NCI-H1105 (cell line): ENCODE measurements at places on chromosomes 1 and 21.

DNA sequence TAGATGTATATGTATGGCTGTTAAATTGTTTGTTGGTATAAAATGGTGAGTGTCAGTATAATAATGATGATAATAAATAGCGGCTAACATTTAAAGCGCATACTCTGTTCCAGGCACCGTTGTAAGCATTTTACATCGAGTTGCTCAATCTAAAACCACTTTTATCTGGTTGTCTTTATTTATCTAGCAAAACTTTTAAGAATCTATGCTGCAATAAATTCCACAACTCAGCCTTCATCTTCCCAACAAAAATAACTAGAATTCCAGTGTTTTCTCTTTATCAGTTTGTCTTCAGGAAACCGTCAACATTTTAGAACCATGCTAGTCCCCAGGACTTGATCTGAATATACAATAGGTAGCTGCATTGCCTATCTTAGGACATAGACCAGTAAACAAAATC lies 19.3 kb upstream of the SLC16A1 start:
- DNase-seq = no peak

- no peak for DNase-seq
Measured at GRCh38 chr1:12132078-12132477, 34.7 kb upstream of the TNFRSF1B start.

DNA sequence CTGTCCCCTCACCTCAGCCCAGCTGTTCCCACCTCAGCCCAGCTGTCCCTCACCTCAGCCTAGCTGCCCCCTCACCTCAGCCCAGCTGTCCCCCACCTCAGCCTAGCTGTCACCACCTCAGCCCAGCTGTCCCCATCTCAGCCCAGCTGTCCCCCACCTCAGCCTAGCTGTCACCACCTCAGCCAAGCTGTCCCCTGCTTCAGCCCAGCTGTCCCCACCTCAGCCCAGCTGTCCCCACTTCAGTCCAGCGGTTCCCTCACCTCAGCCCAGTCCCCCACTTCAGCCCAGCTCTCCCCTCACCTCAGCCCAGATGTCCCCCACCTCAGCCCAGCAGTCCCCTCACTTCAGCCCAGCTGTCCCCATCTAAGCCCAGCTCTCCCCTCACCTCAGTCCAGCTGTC lies 88.4 kb upstream of the CSF3R start:
- DNase-seq = no peak

- DNase-seq = no peak
Measured at GRCh38 chr1:185680453-185680852, 53.7 kb upstream of the HMCN1 start.

- DNase-seq = no peak
Measured at GRCh38 chr1:59481881-59482505, 185.1 kb downstream of the FGGY start.

- DNase-seq = no peak
Measured at GRCh38 chr1:176379626-176380339, 83.2 kb upstream of the PAPPA2 start.

DNA sequence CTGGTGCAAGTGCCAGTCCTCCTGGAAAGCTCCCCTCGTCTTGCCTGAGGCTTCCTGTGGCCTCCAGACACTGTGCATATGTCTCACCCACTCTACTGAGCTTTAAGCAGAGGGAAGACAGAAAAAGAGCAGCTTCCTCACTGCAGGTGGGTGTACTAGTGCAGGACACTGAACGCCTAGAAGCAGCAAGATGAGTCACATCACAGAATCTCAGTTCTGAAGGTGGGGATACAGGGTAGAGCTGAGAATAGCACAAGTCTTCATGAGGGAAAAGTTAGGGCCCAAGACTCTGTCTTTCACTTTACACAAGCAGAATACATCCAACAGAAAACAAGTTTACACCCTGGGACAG lies 37.4 kb downstream of the PCAT6 start:
- no peak for DNase-seq

DNA sequence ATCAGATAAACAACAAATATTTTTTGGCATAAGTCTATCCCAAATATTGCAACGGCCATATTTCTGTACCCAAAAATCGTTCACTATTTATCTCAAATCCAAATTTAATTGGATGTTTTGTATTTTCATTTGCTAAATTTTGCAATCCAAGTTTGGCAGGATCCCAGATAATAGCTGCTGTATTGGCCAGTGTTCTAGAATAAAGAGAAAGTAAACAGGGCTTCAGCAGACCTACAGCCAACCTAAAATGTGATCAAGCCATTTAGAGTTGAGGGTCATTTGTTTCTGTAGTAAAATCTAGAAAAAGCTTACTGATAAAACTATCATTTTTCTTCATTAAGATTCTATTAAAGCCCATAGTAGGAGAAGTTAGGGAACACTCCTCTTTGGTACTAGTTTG lies 506.6 kb upstream of the PTBP2 start:
- DNase-seq = no peak

DNA sequence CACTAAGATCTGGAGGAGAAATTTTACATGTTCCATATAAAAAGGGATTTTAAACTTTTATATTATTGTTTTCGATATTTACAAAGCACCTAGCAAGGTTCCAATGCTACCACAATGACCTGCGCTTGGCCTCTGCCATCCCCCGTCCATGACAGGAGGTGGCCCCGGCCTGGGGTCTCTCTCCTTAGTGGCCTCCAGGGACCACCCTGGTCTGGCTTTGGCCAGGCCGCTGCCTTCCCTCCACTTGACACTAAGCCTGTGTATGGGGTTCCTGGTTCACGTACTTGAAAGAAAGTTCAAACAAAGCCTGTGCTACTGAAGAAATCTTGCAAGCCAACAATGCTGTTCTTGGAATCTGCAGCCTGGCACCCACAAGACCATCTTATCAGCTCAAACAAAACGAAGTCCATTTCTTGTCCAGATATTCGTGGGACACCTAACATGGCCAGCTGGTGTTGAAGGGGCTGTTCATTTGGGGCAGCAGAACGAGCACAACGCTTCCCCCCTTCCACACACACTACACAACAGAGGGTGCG lies 12.8 kb downstream of the PRDM15 start:
- no peak for DNase-seq

- no peak for DNase-seq
Measured at GRCh38 chr1:243508303-243508713, 252.5 kb downstream of the SDCCAG8 start.

GRCh38 chr1:241902391-241903065 lies 54.5 kb downstream of the EXO1 start:
- no peak for DNase-seq

DNA sequence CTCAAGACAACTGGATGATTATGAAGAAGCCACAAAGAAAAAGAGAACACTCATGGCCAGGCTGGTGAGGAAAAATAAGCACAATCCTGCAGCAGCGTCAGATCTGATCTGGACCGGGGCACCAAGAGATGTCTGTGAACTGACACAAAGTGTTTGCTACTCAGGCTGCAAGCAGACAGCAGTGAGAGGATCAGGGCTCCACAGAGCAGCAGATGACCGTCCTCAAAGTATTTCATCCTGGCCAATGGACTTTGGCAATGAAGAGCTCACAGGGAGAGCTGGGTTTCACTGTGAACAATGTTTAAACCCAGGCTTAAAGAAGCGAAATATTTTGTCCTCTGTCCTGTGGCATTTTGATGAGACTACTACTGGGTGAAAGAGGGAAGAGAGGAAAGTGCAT lies 299.2 kb downstream of the GPATCH2 start:
- DNase-seq = no peak

GRCh38 chr1:42660907-42661500 lies 2.8 kb downstream of the PPIH start:
- no peak for DNase-seq

- no peak for DNase-seq
Measured at GRCh38 chr1:33434363-33434750, 3.5 kb upstream of the PHC2 start.

DNA sequence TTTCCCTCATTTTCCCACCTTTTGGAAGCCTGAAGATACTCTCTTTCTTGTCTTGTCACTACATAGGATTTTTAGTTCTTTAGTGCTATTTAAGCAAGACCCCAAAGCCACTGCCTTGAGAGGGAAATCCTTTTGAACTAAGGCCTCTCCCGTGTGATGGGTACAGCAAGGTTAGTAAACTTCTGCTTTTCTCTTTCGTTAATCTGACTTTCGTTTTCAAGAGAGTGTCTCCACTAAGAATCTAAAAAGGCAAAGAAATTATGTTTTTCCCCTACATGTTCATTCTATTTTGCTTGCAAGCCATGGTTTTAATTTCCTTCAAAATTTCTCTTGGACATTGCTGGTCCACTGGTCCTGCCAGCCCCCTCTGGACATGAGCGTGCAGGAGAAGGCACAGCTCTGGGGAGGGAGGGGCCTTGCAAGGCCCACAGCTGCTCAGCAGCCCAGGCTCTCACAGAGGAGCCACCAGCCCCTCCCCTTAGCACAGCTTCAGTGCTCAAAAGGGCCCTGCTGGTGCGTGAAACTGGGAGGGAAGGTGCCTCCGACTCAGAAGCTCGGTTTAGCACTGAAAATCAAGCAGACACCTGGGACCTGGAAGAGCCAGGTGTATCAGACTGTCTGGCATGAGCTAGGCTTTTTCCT lies 210.9 kb upstream of the GALNT2 start:
- no peak for DNase-seq

- no peak for DNase-seq
Measured at GRCh38 chr21:17343055-17343454, 169.8 kb upstream of the CXADR start.

DNA sequence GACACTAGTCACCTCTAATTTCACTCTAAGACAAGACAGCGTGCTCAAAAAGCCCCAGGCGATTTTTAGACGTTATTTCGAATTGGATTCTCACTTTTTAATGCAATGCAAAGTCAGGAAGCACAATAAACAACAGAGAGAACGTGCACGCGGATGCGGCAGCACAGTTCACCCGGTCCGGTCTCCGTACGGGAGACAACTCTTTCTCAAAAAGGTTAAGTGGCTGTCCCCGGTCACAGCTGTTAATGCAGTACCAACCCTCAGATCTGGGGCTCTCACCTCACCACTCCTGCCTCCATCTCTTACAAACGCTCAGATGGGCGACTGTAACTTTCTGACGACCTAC lies 1.2 kb downstream of the HP1BP3 start:
- DNase-seq = no peak

DNA sequence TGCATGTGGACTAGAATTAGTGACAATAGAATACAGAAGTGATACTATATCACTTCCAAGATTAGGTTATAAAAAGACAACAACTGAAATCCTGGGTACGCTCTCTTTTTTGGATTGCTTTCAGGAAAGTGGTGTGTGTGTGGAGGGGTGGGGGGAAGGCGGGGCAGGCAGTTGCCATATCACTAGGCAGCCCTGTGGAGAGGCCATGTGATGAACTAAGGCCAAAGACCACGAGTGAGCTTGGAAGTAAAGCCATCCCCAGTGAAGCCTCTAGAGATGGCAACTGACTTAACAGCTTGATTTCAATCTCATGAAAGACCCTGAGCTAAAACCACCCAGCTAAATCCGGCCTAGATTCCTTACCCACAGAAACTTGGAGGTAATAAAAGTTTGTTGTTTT lies 6.2 kb upstream of the ASPM start:
- DNase-seq = no peak

DNA sequence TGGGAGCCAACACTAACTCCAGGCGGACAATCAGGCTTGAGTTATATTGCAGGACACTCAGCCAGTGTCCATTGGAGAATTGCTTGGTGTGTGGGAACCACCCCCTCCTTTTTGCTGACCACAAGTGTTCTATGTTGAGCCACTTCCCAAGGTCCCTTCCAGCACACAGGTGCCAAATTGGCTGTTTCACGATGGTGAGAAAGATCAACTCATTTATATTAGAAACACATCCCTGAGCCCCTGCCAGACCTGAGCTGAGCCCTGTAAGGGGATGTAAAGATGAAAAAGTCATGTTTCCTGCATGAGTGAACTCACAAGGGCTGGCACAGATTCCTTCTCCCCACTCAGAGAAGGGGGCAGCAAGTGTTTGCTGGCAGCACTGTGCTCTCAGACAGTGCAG lies 96.5 kb downstream of the KCNN3 start:
- DNase-seq = no peak

- DNase-seq = no peak
Measured at GRCh38 chr1:72075425-72075824, 206.9 kb downstream of the NEGR1 start.

- DNase-seq = no peak
Measured at GRCh38 chr1:151267760-151268159, 13.2 kb downstream of the PSMD4 start.

- no peak for DNase-seq
Measured at GRCh38 chr21:15543473-15543872, 186.3 kb upstream of the USP25 start.

DNA sequence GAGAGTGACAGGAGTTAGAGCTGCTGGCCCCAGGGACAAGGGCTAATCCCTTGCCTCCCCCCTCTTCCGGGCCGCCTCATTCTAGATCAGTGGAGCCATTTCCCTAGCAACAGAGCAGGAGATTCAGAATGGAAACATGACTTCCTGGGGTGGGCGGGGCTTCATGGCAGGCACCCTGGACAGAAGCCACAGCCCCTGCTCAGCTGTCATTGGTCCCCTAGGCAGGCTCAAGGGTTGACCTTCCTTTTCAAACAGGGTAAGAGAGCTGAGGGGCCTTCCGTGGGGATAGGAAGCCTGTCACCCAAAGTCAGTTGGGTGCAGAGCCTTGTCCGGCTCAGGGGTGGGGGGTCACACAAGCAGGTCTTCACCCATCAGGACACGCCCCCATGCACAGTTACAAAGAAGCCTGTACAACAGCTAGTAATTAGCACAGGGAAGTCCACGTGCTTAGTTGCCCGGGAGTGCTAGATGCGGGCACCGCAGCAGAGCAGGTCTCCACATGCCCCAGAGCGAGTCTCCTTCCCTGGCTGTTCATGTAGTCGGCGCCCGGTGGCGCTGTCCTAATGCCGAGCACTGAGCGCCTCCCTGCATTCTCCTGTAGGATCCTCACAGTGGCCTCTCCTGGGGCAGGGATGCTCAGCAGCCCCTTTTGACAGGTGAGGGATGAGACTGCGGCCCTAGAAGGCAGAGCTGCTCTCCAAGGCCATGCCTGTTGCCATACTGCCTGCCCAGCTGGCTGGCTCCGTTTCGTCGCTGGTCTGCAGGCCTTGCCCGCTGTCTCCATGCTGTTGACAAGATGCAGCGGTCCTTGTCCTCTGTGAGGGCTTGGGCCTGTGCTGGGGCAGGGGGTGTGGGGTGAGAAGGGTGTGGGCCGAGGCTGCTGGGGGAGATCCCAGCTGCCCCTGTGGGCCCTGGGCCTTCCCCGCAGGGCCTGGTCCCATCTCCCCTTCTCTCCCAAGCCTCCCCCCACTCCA lies 5.1 kb downstream of the TMEM201 start:
- peak; percentile 89 for DNase-seq

GRCh38 chr1:210516697-210517459 lies 188.2 kb downstream of the HHAT start:
- no peak for DNase-seq

- no peak for DNase-seq
Measured at GRCh38 chr1:206658264-206658980, 23.1 kb downstream of the DYRK3 start.
